ENCODE measurements at places on chromosomes 4 and X.

GRCh38 chrX:138191998-138192397, 519.5 kb downstream of the FGF13 start:
- DNase-seq, result no peak

- DNase-seq, result no peak
Measured at GRCh38 chr4:173508386-173509035, 21.5 kb downstream of the HAND2 start.

GRCh38 chr4:124783847-124784246, 71.3 kb upstream of the ANKRD50 start:
- no peak for DNase-seq

DNA sequence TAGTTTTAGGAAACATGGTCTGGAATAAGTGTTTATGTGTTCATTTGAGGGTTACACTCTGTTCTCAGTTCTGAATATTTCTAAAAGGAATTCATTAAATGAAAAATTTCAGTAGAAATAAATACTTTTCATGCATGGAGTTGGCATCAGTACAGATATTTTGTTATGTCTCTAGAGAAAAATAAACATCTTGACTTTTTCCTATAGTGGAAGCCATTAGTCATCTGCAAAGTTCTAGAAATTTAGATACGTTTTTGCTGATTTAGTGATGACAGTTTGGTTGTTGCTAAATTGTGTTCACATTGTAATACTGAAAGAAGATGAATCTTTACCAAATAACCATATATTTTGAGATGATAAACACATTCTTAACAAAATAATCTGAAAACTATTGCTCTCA, 268.2 kb upstream of the TEX13A start:
- no peak for DNase-seq

DNA sequence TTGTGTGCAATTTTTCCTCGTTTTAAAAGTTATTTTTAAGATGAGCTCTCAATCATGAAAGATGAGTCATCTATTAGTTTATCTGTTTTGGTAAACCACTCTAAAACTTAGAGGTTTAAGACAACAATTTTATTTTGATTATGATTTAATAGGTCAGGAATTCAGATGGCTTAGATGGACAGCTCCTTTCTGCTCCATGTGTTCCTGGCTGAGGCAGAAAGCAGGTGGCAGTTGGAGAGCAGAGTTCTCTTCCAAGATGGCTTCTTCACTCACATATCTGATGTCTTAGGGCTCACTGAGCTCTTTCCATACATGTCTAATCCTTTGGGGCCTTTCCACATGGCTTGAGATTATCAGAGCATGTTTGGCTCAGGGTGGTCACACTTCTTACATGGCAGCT, 48.3 kb upstream of the GRPR start:
- DNase-seq, result no peak

GRCh38 chr4:2832981-2833670, 10.5 kb upstream of the ADD1 start:
- DNase-seq, result no peak

DNA sequence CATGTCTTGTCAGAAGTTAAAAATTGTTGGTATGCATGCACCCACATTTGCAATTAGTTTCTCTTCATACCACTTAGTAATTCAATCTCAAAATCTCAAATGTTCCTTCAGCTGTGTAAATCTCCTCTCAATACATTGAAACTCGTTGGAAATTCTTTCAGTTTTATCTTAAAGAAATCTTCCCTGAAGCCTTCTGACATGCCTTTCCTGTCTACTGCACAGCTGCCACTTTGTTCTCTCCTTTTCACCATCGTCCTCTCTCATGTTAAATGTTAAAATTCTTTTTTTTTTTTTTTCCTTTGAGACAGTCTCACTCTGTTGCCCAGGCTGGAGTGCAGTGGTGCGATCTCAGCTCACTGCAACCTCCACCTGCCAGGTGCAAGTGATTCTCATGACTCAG, 30.9 kb downstream of the MCUB start:
- DNase-seq, result no peak

DNA sequence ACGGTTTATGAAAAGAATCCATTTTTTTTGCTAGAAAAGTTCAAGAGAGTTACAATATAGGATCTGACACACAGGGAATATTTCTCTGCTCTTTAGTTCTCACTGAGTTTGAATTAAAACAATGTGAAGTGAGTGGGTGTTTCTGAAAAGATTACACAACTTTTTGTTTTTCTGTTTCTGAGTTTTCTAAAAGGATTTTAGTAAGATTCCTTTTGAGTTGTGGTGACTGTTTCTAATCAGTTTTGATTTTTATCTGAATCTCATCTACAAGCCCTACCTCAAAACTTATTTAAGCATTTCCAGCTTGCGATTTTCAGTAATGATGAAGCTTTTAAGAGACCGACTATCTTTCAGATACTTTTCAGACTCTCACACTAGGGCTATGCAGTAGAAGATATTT, 141.7 kb downstream of the GPAT3 start:
- DNase-seq, result no peak

- DNase-seq, result no peak
Measured at GRCh38 chr4:176939445-176939844, 146.7 kb upstream of the VEGFC start.

DNA sequence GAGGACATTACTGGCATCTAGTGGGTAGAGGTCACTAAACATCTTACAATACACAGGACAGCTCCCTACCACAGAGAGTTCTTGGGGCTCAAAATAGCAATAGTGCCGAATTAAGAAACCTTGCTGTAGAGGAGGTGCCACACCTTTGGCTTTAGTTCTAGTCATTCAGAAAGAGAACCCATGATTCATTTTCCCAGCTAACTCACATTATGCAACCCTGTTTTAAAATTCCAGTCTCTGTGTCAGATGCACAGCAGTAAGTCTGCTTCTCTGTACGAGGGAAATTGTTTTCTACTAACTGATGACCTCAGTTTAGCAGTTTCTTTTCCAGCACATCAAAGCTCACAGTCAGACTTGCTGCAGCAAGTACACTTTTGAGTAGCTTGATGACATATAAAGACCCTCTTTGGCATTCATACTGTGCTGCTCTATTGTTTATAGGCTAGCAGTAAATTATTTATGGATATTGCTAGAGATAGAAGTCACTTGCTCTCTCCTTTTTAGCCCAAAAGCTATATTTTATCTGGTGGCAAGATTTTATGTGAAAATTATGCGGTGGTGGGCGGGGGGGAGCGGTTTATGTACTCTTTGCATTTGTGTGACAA, 487.8 kb upstream of the MAGEB18 start:
- DNase-seq, result no peak
